ENCODE measurements at places on chromosomes 7 and 10.

DNA sequence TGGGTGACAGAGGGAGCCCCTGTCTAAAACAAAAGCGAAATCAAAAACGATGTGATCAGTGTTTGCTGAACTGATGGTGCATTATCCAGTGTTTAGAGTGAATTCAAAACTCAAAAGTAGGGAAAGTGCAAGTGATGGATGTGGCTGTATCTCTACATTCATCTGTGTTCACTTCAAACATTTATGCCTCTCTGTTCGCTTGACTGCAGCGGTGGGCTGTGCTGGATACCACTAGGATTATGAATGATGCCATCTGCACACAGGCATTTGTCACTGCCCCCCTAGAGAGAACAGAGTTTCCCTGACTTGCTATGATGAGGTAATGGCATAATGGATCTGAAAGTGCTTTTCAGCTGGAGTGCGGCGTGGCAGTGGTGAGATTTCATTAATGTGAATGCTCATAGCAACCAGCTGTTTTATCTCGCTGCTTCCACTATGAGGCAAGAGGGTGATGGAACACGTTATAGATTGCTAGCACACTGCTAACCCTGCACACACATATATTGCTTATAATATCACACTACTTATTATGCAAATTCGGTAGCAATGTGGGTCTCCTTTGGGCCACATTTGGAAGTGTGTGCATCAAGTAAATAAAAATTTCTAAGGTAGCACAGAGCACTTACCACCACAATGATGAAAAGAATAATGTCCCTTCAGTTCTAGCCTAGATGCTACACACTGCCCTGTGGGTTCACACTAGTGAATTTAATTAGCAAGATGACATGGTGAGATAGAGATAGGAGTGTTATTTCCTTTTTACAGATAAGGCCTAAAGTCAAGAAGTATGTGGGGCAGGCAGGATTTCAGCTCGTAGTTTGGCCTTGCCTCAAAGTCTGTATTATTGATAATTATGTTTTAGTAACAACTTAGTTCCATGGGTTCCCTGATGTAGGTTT lies 164.7 kb downstream of the CAMK1D start:
- peak; percentile 47 for DNase-seq

GRCh38 chr10:71999360-72000072 lies 35.3 kb downstream of the CHST3 start:
- DNase-seq, result peak; percentile 91

DNA sequence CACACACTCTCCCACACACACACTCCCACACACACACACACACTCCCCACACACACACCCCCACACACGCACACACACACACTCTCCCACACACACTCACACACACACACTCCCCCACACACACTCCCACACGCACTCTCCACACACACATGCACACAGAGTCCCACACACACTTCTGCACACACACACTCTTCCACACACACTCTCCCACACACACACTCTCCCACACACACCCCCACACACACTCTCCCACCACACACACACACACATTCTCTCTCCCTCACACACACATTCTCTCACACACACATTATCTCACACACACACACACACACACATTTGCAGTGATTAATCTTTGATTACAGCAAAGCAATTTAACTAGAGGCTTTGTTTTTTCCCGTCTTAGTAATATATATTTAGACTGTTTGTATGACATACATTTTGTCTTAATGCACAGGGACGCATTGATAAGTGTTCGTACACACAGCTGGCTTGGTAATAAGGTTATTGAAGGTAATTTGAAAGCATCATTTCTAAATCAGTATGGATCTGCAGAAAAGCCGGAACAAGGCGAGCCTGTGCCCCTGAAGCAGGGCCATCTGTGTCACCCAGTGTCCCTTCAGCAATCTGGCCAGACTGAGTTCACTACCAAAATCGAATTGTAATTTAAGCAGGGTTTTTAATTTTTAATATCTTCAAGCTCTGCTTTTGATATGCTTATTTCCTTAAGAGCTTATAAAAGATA lies 69.9 kb upstream of the SH2B2 start:
- DNase-seq, result peak; percentile 55

GRCh38 chr10:20207653-20208052 lies 391.4 kb downstream of the PLXDC2 start:
- DNase-seq, result no peak

GRCh38 chr7:157926107-157926506 lies 589.3 kb downstream of the DNAJB6 start:
- no peak for DNase-seq
